ENCODE measurements at places on chromosomes 1 and 21.

GRCh38 chr1:21861602-21862429, 49.8 kb downstream of the LDLRAD2 start:
- DNase-seq: no peak

DNA sequence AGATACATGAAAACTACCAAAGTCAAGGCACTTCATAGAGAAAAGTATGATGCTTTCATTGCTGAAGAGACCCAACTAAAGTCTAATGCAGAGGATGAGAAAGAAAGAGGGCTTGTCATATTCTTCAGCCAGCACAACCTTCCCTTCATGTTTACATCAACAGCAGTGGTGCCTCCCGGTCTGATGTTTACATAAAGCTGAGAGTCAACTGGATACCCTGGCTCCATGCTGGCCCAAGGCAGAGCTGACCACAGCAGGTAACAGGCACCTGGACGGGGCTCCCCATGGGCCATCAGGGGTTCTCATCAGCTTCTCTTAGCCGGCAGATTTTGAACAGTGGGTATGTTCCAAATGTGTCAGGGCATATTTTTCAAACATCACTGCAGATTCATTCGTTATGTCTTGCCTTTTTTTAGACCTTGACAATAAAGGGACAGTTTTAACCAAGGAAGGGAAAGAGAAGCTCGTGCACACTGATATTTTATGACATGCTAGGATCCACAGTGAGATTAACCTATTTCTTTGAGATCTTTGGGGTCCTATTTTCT, 117.1 kb downstream of the NRIP1 start:
- DNase-seq: no peak

GRCh38 chr1:181557313-181557712, 74.0 kb downstream of the CACNA1E start:
- no peak for DNase-seq

GRCh38 chr21:28489162-28489561, 503.5 kb downstream of the LTN1 start:
- no peak for DNase-seq

DNA sequence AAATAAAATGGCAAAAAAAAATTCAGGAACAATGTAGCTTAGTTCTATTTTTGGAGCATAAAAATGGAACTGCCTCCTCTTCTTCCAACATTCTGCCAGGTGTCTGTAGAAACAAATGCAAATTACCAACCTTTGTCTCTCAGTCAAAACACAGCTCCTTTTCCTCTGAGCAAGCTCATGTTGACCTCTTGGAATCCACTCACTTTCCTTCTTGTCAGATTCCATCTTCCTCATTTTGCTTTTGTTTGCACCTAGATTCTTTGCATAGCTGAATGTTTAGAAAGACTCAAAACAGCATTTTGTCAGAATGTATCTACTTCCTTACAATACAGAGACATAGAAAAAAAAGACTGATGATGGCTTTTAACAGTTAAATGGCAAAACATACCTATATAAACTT, 178.2 kb downstream of the ADGRL2 start:
- no peak for DNase-seq
